Stimulated activated CD4-positive, alpha-beta T cell treated with anti-CD3 and anti-CD28 coated beads, TNF-alpha, amount 100 ng/mL, for 24 hours (primary cell): ENCODE measurements at places on chromosomes 2 and 18.
A peak's percentile ranks its signal among the peaks of the same experiment; 100 is the strongest.

GRCh38 chr2:113117541-113118262, 9.7 kb upstream of the IL1RN start:
- peak; percentile 55 for DNase-seq

- DNase-seq, result no peak
Measured at GRCh38 chr2:215831296-215831913, 181.9 kb downstream of the MREG start.

- DNase-seq, result no peak
Measured at GRCh38 chr2:225010804-225011203, 31.5 kb downstream of the DOCK10 start.

GRCh38 chr2:53820048-53820447, 33.2 kb downstream of the ERLEC1 start:
- DNase-seq, result no peak

DNA sequence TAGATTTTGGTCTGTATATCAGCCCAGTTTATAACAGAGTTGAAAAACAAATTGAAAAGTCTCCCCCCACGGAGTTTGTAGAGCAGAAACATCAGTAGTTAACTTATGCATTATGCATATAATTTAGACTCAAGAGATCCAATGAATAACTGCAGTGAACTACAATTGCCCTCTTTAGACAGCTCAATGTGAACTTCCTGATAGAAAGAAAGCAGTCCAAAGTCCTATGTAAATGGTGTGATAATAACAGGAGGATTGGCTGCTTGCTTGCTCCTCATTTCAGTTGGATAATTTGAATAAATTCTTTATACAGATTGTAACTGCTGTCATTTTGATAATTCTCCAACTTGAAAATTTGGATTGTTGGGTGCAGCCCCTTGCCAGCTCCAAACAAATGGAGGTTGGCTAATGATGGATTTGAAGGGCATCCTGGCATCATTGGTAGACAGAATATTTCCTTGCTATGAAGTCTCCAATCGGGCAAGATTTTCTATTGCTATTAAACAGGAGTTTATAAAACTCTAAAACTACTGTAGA, 297.1 kb downstream of the ASXL3 start:
- DNase-seq, result no peak

DNA sequence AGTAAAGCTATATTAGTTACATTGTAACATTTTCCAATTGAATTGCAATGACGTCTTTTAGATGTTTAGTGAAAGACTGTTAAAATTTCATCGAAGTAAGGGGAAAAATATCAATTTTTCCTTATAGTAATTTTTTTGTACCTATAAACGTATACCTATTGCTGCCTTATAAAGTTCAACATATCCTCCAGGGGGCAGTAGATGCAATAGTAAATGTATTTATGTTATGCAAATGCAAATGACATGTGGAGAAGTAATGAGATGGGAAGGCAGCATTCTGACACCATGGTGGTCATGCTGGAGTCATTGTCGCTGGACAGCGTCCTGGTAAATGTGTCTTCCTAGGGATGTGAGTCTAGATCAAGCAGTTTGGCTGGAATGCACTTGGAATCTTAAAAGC, 38.7 kb downstream of the MSTN start:
- no peak for DNase-seq

DNA sequence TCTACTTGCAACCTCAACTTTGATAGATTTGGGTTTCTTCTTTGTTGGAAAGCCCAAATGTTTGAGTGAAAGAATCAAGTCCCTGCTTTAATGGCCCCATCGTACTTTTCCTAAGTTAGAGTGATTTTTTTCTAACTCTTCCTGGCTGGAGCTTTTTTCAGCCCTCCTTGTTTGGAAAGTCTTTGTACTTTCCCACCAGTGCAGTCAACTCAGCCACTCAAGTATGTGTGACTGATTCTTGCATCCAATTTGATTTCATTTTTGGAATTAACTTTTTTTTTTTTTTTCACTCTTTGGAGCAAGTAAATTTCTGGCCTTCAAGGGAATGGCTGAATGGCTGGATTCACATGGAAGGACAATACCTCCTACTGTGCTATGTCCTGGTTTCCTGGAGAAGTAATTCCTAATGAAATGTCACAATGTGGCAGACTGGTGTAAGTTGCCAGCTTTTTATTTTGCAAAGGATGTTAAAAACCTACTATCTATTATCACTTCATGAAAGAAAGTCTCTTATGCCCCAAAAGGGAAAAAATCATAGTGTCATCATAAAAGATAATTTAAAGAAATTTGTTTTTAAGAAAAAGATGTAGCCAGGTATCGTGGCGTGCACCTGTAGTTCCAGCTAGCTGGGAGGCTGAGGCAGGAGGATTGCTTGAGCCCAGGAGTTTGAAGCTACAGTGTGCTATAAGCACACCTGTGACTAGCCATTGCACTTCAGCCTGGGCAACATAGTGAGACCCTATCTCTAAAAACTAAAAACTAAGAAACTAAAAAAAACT, 76.0 kb upstream of the ZFP36L2 start:
- no peak for DNase-seq

- DNase-seq, result no peak
Measured at GRCh38 chr18:54035927-54036326, 188.5 kb downstream of the MBD2 start.

DNA sequence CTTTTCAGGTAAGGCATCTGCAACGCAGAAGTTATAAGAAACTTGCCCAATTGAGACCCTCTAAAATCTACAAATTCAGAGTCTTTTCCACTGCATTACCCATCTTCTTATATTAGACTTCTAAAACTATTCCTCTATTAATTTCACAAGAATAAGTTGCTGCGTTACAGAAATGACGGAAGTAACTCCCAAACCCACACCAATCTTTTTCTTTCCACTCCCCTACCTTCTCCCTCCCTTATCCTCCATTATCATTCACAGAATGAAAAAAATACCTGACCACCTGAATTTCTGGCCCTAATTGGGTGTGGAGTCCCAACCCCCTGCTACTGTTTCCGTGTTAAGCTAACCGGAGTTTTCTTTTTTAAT, 689 bp downstream of the RPRD1A start:
- no peak for DNase-seq

DNA sequence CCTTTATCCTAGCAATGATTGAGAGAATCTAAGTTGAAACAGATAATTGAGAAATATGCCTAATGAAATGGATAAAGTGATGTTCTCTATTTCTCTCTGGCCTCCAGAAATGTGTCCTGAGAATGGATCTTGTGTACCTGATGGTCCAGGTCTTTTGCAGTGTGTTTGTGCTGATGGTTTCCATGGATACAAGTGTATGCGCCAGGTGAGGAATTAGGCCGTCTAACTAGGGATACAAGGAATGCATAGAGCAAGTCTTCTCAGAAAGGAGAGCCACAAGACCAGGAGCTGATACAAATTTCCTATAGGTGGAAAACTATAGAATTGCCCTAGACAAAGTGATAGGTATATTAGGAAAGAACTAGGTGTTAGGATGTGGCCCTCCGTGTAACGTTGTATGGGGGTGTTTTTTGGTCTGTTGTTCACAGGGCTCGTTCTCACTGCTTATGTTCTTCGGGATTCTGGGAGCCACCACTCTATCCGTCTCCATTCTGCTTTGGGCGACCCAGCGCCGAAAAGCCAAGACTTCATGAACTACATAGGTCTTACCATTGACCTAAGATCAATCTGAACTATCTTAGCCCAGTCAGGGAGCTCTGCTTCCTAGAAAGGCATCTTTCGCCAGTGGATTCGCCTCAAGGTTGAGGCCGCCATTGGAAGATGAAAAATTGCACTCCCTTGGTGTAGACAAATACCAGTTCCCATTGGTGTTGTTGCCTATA, 592 bp upstream of the CAD start:
- DNase-seq, result no peak

- no peak for DNase-seq
Measured at GRCh38 chr2:30421604-30422443, 25.2 kb upstream of the LCLAT1 start.
